OCI-LY7 (cell line): ENCODE measurements at places on chromosomes 7 and 10. TPM values are rescaled to one million over a fixed set of nuclear protein-coding genes. Genes with fewer than 3 reads are reported as not detected.

GRCh38 chr10:529468-530230 is 159.8 kb downstream of the DIP2C start:
- no peak for DNase-seq

DNA sequence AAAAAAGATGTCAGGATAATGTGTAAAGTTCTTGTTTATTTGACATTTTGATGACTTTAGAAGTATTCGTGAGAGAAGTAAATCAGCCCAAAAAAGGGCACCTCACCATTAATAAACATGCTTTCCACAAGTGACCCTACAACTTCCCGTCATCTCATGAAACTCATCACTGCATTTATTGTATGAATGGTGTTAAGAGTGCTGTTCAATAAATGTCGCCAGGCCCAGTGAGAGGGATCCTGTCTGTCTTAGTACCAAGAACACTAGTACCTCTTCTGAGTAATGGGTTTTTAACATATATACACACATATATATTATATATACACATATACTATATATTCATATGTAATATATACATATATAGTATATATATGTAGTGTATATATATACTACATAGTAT is 61.9 kb downstream of the TMEM26 start:
- no peak for DNase-seq

DNA sequence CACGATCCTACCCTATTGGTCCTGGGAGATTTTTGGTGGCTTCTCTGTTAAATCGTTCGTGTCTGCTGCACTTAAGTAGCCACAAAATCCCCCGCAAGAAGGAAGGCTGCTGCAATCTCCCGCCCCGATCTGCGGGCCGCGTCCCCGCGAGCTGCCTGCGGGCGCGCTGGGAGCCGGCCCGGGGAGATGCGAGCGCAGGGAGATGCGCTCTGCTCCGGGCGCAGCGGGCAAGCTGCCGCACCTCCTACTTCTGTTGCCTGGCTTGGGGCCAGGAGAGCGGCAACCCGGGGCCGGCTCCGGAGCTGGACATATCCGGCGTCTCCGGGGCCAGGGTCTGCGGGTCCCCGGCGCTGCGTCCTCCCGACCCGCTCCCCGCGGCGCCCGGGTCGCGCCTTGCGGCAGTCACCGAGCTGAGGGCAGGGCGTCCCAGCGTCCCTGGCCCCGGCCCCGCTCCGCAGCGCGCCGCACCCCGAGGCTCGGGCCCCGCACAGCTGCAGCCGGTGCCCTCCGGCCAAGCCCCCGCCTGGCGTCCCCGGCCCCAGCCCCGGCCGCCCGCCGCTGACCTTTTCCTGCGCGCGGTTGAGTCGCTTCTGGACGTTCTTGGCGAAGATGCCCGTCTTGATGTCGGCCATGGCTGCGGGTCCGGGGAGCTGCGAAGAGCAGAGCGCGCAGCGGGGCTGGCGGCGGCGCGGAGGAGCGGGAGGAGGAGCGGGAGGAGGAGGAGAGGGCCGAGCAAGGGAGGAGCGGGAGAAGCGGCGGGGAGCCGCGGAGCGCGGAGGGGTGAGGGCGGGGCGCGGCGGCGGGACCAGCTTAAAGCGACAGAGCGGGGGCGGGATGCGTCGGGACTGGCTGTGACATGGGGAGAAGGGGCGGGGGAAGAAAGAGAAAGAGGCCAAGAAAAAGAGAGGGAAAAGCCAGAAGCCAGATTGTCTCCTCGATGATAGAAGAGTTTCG is at the start of gene AMPH:
AMPH (minus strand) TSS at position 654 of the 954 bp plus-strand sequence; CDS start at position 632, 22 bp downstream.
- DNase-seq = no peak

- DNase-seq = no peak
These were observed 67.3 kb upstream of the KLF6 start for GRCh38 chr10:3852147-3852904.

- no peak for DNase-seq
These were observed 11.4 kb downstream of the INHBA start for GRCh38 chr7:41691286-41692190.

GRCh38 chr7:8490391-8491045 is 57.1 kb downstream of the NXPH1 start:
- DNase-seq = no peak

DNA sequence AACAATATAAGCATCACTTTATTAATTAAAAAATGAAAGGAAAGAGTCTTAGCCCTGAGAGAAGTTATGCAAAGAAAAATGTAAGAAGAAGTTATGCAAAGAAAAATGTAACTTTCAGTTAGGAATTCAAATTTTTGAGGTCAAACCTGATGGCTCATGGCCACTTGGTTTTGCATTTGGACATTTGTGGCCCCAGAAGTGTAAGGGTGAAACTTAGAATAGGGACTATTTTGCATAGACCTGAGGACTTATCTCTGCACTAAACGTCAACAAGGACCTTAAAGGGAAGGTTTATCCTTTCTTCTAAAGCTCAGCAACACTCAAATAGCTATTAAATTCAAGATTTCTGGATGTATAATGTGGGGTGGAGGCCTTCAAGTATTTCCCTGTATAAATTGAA is 724.5 kb upstream of the POT1 start:
- no peak for DNase-seq

GRCh38 chr10:116431598-116431997 is 4.0 kb downstream of the PNLIPRP3 start:
- no peak for DNase-seq

SEMA3D gene
- not detected in 2 replicates for total RNA-seq

C7orf57 gene
- 0.18 and 0.29 TPM in 2 replicates for total RNA-seq

CALML5 gene
- not detected in 2 replicates for total RNA-seq
